ENCODE measurements at places on chromosomes 7 and 10.

- DNase-seq = no peak
Observed at GRCh38 chr10:52956861-52957260, 184.3 kb upstream of the MBL2 start.

GRCh38 chr7:141301544-141301943, 227.7 kb downstream of the TMEM178B start:
- no peak for DNase-seq

DNA sequence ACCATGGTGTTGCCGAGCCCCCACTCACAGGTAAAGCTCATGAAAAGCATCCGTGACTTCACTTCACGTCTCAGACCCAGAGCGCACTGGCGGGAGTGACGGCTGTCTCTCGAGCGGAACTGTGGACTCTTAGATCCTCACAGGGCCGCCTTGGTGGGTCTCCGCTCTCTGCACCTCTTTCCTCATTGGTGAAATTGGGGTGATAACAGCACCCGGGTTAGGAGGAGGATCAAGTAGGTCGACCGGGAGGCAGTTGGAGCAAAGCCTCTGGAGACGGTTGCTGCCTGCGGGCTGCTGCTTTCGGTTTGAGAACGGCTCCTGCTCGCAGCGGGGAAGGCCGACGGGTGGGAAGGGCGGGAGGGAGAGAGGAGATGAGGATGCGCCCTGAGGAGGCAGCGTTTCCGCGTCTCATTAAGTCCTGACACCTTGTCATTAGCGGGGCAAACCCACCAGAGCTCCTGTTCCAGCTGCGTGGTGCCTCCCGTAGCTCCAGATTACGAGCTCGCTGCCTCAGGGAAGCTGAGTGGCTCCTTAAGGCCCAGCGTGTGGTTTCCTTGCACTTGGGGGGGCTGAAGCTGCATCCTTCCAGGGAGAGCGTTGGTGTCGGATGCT, 51.9 kb upstream of the CFAP46 start:
- DNase-seq = no peak

- DNase-seq = no peak
Observed at GRCh38 chr10:32376097-32376496, 29.1 kb upstream of the EPC1 start.

GRCh38 chr7:16350634-16351033, 70.7 kb downstream of the CRPPA start:
- no peak for DNase-seq

- DNase-seq = no peak
Observed at GRCh38 chr7:112162142-112162766, 43.9 kb downstream of the DOCK4 start.

DNA sequence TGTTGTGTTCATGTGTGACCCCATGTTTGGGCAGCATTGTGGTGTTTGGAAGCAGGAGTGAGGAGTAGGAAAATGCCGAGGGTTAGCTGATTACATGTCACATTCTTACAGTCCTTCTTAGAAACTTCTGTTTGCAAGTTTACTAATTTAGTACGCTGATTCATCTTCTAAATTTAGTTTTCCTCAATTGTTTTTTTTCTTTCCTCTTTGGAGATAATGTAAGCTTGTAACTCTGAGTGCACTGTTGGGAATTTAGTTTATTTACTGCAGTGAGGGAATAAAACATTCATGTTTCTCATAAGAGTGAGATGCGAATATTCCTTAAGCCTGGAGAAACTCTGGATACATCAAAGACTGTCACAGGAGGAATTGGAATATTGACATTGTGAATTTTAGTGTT, 135.0 kb downstream of the NT5C2 start:
- no peak for DNase-seq

- DNase-seq = no peak
Observed at GRCh38 chr10:48398261-48398660, 91.8 kb downstream of the MAPK8 start.

DNA sequence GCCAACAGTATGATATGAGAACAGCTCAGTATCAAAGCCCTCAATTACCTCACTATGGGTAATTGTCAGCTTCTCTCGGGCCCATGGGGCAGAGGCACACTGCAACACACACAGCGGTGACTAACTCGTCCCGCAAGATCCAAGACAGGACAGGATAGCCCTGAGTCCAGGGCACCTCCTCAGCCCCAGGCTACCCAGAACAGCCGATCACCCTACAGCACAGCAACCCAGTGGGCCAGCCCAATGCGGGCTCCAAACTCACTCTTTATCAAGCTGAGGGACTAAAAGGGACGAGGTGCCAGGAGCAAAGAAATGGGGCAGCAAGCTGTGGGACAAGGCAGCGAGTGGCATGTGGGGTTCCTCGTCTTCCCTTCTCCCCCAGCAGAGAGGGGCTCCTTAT, 765.1 kb downstream of the GRID1 start:
- DNase-seq = no peak

GRCh38 chr10:35700487-35700882, 58.4 kb upstream of the FZD8 start:
- DNase-seq = no peak

DNA sequence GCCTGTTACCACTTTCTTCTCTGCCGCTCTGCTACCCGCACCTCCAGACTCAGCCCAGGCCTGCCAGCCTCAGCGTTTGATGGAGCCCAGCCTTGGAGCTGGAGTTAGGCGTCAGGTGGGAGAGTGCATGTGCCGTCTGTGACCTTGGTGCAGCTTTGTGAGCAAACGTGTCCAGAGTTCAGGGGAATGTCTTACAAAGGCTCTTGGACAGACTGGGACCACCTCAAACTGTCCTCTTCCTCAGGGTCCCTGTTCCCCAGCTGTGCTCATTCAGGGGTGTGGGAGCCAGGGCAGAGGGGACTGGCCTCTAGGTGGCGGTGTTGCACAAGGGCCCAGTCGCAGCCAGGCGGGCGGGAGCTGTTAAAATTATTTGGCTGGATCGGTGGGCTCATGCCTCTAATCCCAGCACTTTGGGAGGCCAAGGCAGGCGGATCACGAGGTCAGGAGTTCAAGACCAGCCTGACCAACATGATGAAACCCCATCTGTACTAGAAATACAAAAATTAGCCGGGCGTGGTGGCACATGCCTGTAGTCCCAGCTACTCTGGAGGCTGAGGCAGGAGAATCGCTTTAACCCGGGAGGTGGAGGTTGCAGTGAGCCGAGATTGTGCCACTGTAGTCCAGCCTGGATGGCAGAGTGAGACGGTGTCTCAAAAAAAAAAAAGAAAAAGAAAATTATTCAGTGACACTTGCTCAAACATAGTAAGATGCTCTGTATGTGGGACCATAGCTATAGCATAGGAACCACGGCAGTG, 89.2 kb downstream of the ADCY1 start:
- DNase-seq = no peak

- no peak for DNase-seq
Observed at GRCh38 chr10:111234914-111235302, 158.1 kb downstream of the ADRA2A start.

DNA sequence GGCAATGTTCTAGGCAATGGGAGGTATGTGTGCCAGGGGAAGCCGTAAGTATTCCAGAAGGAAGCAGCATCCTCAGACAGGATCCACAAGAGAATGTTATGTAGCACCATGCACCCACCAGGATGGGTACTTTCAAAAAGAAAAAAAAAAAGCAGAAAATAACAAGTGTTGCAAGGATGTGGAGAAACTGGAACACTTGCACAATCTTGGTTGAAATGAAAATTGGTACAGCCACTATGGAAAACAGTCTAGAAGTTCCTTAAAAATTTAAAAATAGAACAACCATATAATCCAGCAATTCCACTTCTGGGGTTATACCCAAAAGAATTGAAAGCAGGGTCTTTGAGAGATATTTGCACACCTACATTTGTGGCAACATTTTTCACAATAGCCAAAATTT, 20.2 kb downstream of the C10orf71 start:
- DNase-seq = no peak

DNA sequence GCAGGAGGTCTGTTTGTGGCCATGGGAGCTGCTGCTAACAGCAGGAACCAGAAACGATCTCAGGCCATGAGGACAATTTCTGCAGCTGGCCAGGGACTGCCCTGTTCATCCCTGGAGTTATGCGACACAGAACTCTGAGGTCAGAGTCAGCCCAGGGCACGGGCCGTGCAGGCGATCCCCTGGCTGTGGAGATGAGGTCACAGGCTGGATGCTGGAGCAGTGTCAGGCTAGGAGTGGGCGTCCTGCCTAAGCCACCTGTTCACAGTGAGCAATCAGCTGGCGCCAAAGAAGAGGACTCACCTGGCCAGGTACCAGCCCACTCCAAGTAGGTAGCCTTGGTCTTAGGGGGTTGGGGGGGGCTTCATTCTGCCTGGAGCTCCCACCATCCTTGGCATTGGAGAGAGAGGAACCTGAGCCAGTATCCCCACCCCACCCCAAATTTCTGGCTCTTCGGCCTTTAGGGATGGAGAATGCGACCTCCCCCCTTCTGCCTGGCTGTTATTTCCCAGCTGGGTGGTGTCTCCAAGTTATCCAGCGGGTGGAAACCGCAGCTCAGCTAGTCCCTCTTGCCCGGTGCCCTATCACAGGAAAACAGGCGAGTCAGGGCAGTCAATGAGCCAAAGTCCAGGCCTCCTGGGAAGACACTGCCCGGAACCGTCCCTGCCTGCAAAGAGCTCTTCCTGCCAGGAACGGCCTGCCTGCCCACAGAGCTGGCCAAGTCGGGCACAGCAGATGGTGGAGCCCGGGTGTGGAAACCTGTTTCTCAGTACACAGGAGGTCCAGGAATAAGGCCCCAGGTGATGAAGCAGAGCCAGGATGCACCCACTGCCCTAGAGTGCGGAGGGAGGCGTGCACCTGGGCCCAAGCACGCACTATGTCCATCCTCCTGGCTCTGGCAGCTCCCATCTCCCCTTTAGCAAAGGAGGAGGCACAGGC, 1.8 kb upstream of the TTYH3 start:
- no peak for DNase-seq

GRCh38 chr10:104259999-104260774, 5.5 kb downstream of the GSTO1 start:
- DNase-seq = no peak

DNA sequence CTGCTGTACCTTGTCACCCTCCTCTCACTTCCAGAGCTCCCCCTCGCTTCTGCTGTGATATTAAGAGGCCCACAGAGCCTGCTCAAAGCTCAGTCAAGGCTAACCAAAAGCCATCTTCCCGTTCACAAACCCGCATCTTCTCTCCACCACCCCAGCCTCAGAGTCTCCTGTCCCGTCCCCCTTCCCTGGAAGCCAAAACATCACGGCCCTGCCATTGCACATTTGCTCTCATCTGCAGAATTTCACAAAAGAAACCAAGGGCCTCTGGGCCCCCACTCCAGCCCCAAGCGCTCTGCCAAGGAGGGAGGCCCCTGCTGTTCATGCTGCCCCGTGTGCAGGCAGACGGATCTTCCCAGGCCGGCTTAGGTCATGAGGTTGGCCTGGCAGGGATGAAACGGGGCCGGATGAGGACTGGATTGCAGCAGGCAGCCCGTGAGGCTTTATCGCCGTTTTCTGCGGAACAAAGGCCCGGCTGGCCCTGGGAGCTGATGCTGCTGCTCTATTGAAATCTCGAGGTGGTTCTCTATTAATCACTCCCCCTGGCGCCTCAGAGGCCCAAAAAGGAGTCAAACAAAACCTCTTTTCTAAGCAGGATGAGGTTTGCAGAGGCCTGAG, 31.6 kb upstream of the FOXK1 start:
- DNase-seq = no peak

DNA sequence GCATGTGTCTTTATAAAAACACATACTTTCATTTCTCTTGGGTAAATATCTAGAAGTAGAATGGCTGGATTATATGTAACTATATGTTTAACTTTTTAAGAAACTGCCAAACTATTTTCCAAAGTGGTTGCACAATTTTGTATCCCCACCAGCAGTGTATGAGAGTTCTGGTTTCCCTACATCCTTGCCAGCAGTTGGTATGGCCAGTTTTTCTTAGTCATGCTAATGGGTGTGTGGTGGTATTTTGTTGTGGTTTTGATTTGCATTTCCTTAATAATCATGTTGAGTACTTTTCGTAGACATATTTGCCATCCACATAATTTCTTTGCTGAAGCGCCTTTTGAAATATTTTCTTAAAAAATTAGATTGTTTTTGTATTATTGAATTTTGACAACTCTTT, 60.3 kb downstream of the NEUROG3 start:
- no peak for DNase-seq

- DNase-seq = no peak
Observed at GRCh38 chr7:135001390-135002165, 15.3 kb downstream of the AGBL3 start.

- DNase-seq = no peak
Observed at GRCh38 chr7:7761974-7762779, 43.8 kb upstream of the RPA3 start.

GRCh38 chr10:21359202-21359601, 166.3 kb downstream of the SKIDA1 start:
- DNase-seq = no peak

- no peak for DNase-seq
Observed at GRCh38 chr7:26307791-26308190, 16.1 kb downstream of the SNX10 start.

GRCh38 chr10:117431160-117431559, 55.9 kb upstream of the PDZD8 start:
- DNase-seq = no peak

GRCh38 chr10:106224676-106225075, 939.8 kb downstream of the SORCS1 start:
- no peak for DNase-seq

- DNase-seq = no peak
Observed at GRCh38 chr7:120370954-120371353, 98.0 kb downstream of the KCND2 start.

DNA sequence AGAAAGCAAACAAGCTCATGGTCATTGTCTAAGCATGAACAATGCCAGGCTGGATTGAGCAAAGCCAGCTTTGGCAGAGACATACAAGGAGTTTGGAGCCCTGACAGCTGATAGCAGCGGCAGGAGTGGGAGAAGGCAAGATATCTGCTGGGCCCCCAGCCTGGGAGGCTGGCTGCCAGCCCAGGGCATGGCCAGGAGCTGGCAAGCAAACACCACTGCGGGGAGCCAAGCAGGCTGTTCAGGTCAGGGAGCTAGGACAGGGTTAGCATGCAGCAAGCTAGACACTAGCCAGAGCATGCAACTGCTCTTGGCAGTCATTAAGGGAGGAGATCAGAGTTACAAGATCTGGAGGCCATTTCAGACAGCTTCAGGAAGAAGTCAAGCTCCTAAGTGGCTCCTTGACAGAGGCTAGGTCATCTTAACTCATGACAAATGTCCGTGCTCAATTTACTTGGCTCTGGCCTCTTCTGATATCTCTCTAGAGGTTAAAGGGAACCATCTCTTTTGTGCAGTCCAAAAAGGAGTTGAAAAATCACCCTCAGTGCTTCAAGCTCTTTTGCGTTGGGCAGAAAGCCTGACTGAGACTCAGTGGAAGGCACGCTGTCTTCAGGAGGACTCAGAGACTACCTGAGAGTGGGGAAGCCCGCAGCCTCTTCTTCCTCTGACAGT, 436.8 kb upstream of the C7orf33 start:
- no peak for DNase-seq

- DNase-seq = no peak
Observed at GRCh38 chr7:111840528-111840927, 278.2 kb upstream of the IMMP2L start.

- DNase-seq = no peak
Observed at GRCh38 chr7:106010331-106010730, 47.3 kb downstream of the CDHR3 start.

GRCh38 chr10:83917537-83918506, 221.5 kb upstream of the GHITM start:
- DNase-seq = no peak
